ENCODE measurements at places on chromosomes 16 and 17.
A peak's percentile ranks its signal among the peaks of the same experiment; 100 is the strongest.

- no peak for DNase-seq
Measured at GRCh38 chr16:69939821-69940585, 11.1 kb upstream of the CLEC18A start.

- peak; percentile 96 for DNase-seq
Measured at GRCh38 chr16:17515421-17516210, 44.9 kb upstream of the XYLT1 start.

DNA sequence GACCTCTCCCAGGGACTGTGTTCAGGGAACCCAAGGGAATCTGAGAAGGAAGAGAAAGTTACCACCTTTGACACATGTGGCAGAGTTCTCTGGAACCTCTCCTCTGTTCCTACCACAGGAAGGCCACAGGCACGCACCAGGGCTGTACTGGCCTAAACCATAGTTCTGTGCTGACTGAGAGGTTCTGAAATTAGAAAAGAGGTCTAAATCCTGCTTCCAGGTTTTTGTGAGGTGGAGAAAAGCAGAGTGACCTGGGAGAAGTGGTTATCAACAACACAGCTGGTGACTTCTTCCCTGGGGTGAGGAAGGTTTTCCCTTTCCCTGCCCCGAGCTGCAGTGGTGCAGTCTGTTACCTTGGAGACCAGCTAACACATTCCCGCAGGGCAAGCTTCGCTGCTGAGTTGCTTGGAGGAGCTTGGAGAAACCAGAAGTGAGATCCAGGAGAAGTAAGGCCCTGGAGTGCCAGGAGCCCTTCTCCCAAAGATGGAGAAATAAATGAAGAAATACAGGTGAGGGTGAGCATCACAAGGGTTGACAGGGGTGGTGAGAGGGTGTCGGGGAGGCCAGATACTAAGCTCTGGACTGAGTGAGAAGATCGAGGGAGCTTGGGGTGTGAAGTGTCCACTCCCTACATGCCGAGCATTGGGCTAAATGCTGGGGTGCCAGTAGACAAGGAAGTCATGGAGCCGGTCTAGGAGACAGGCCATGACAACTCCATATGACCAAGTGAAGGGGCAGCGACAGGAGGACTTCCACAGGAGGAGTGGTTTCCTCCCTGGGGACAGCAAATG is at the start of gene VWA3A:
Gene VWA3A (plus strand): TSS at position 399 of the 791 bp plus-strand sequence. CDS start 97 bp downstream, at position 496.
- peak; percentile 75 for DNase-seq

GRCh38 chr17:74325376-74325742 is 667 bp upstream of the KIF19 start:
- no peak for DNase-seq

GRCh38 chr17:71765437-71765836 is 355.4 kb upstream of the SOX9 start:
- peak; percentile 4 for DNase-seq

DNA sequence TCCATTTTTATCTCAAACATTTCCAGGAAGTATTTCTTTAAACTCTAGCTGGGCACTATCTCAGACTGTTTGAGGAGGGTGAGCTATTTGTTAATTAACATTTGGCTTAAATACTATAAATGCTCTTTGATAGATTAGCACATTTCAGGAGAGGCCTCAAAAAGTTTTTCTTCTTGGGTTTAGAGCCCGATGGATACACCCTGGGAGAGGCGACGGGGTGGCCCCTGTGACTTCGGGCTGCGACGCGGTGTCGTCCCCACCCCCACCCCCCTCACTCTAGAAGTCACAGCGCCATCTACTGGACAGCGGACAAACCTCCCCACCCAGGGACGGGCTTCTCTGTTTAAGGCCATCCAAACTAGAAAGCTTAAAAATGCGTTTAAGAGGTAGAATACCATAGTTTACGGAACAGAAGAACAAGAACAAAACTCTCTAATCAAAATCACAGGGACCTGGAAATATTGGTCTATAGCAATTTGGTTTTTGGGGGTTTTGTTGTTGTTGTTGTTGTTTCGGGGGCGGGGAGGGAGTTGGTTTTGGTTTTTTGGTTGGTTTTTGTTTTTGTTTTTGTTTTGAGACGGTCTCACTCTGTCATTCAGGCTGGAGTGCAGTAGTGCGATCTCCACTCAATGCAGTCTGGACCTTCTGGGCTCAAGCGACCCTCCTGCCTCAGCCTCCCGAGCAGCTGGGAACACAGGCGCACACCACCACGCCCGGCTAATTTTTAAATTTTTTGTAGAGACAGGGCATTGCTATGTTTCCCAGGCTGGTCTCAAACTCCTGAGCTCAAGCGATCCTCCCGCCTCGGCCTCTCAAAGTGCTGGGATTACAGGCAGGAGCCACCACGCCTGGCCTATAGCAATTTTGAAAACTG is 254.4 kb downstream of the C16orf95 start:
- peak; percentile 73 for DNase-seq

- peak; percentile 95 for DNase-seq
Measured at GRCh38 chr17:51056813-51057510, 63.7 kb downstream of the SPAG9 start.

GRCh38 chr16:54027062-54027461 is 259.5 kb downstream of the IRX3 start:
- DNase-seq = peak; percentile 83
